ENCODE measurements at places on chromosomes 7 and 10.

- DNase-seq = no peak
Measured at GRCh38 chr10:82924711-82925110, 1049.7 kb downstream of the NRG3 start.

DNA sequence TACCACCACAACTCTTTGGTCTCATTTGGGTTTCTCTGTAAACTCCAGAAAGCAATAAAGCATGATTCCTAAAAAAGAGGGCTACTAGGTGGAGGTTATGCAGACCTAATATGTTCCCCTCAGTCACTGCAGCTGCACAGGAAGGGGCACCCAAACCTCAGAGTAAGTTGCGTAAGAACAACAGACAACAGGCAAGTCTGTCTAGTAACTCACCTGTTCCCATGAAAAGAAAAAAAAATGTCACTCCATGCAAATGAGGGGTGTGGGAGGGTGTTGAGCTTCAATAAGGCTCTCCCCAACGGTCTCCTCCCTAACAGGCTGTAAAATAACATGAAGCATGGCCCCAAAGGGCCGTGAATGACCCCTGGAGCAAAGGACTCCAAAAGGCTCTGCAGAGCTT lies 461.4 kb downstream of the KCNMA1 start:
- DNase-seq = no peak

DNA sequence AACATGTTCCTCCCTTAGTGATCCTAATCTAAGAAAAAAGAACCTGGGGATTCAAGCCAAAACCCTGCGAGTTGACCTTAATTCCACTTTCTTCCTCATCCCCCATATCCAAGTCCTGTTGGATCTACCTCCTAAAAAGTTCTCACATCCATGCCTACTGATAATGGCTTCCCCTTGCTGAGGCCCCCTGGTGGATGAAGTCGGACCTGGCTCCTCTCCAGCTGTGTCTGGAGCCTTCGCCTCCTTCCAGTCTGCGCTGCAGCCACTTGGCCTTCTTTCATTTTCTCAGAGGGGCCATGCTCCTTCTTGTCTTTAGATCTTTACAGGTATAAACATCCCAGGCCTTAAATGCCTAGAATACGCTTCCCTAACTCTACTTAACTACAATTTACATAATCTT lies 8.1 kb downstream of the PDE1C start:
- DNase-seq = peak; percentile 23

- no peak for DNase-seq
Measured at GRCh38 chr10:82961864-82962263, 1086.9 kb downstream of the NRG3 start.

- no peak for DNase-seq
Measured at GRCh38 chr10:71644307-71645180, 75.0 kb downstream of the C10orf105 start.

GRCh38 chr7:44768628-44769371 lies 20.2 kb downstream of the ZMIZ2 start:
- DNase-seq = no peak

- no peak for DNase-seq
Measured at GRCh38 chr7:151456782-151457181, 16.8 kb upstream of the CRYGN start.

GRCh38 chr7:35380739-35381224 lies 126.9 kb upstream of the TBX20 start:
- no peak for DNase-seq

DNA sequence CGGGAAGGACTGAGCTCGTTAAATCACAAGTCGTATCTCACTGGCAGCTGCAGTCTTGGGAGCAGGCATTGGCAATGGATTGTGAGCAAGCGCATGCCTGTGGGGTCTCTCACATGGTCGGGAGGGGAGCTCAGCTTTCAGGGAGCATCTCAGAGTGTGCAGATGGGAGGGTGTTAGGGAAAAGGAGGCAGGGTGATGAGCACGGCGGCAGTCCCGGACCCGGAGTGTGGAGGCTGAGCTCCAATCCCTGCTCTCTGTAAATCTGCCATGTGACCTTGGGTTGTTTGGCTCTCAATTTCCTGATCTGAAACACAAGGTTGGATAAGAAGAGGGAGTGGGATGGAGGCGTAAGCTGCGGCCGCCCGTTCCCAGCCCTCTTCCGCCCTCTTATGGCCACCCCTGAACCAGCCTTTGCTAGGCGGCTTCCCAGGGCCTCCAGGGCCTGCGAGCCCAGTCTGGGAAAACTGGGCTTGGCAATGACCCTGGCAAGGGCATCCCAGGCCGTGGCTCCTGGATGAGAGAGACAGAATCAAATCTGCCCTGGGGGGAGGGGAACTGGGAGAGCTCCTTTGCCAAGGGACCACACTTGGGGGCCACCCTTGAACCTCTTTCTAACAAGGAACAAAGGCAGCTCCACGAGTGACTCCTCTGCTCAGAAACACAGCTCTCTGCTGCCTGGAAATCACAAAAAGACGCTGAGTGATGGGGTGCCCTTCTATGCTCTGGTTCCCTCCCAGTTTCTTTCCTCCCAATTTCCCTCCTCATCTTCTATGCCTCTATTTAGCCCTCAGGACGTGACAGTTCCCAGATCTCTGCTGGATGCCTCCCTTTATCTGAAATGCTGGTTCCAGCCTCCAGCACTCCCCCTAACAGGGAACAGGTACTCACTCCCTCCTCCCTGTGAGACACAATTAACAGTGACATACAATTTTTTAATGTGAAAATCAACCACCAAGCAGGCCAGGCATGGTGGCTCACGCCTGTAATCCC lies 41.7 kb upstream of the LOXL4 start:
- peak; percentile 86 for DNase-seq

DNA sequence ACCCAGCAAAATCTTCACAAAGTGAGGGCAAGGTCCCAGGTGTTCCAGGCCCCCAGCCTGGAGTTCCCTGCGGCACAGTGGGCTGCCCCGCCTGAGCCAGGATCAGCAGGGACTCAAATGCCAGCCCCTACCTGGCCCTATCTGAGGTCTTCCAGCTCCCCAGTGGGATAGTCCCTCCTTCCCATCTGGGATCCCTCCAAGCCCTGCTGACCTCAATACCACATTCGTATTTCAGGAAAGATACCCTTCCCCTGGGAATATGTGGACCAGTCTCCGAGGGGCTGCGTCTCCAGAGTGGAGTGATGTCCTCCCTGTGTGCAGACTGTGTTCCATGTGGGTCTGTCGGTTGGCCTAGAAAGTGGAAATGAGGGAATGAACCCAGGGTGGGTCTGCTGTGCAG lies 40.9 kb downstream of the ELFN1 start:
- DNase-seq = no peak

DNA sequence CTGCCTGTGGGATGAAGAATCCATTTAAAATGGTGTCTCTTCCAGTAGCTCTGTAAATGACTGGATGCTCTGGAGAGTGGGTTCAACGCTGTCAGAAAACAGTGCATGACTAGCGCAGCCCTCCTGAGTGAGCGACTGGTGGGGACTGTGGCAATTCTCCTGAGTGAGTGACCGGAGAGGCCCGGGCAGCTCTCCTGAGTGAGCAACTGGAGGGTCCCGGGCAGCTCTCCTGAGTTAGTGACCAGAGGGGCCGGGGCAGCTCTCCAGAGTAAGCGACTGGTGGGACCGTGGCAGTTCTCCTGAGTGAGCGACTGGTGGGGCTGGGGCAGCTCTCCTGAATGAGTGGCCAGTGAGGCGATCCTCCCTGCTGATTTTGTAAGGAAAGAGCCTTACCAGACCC lies 85.5 kb downstream of the WDR37 start:
- no peak for DNase-seq

Measured in fibroblast of upper back skin (primary cell).